Activated naive CD4-positive, alpha-beta T cell (primary cell): ENCODE measurements at places on chromosomes 7 and 10.

DNA sequence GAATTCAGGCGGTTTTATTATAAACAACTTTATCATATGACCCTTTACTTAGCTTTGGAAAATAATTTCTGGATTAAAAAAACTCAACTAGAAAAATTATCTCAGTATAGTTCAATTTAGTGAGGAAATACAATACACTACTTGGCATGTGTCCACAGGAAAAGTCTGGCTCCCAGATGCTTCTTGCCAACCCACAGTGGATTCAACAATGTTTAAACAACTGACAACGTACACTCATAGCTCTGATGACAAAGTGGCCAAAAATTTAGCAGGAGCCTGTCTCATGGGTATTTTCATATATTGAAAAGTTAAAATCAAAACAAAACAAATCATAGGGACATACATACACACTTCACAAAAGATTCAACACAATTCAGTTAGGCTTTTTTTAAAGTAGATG lies 158.8 kb downstream of the SKAP2 start:
- DNase-seq, result no peak

DNA sequence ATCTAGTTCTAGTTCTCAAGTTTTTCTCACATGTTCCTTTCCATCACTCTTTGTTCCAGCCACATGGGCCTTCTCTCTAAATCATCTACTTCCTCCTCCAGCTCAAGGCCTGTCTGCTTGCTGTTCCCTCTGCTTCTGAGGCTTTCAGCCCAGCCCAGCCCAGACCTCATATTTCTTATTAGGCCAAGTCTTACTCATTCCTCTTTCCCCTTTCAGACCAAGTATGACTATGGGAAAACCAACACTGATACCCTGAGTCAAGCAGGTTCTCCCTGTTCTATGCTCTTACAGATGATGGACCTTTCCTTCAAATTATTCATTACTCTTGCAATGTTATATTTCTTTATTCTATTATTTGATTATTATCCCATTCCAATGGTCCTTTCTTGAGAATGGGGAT lies 80.3 kb upstream of the SEM1 start:
- DNase-seq, result no peak

GRCh38 chr10:116045366-116046356 lies 227.3 kb downstream of the GFRA1 start:
- no peak for DNase-seq

DNA sequence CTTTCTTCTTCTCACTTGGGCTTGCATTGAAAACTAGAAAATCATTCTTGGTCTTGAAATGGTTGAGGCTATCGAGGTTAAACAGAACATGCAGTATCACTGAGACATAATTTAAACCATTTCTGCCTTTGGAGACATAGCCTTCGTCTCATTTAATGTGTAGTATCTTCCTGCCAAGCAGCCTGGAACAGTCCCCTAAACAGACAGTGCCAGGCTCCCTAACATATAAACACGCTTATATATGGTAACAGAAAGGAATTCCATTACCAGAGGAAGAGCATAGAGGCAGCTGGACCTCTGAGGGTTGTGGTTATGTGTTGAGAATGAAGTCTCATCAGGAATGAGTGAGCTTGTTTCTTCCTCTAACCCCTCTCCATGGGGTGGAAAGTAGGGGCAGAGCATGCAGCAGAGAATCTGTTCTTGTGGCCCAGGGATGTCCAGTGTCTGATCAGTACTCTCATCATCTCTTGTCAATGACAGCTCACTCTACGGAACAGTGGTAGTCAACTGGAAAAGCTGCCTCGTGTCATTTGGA lies 11.2 kb downstream of the CACNB2 start:
- no peak for DNase-seq

- no peak for DNase-seq
Observed at GRCh38 chr7:44150466-44150832, 9.3 kb upstream of the MYL7 start.

DNA sequence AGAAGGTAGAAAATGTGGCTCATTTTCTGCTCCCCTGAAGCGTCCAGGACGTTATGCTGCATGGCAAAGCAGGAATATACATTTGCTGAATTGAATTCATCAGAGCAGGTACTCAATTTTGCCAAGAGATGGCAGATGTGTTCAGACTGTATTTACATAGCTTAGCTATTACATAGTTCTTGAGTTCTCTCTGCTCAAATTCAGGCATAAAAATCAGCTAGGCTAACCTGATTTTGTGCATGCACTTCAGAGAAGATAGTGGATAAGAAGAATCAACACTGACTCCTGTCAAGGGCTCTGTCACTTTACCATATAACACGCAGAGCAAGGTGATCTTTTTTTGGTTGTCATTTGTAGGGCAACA lies 209.2 kb upstream of the FAM3C start:
- DNase-seq, result no peak

- no peak for DNase-seq
Observed at GRCh38 chr7:158950914-158951635, 94.7 kb downstream of the DYNC2I1 start.

- no peak for DNase-seq
Observed at GRCh38 chr10:79184145-79184625, 115.4 kb downstream of the ZMIZ1 start.

GRCh38 chr10:33132626-33133025 lies 174.6 kb upstream of the ITGB1 start:
- DNase-seq, result no peak

DNA sequence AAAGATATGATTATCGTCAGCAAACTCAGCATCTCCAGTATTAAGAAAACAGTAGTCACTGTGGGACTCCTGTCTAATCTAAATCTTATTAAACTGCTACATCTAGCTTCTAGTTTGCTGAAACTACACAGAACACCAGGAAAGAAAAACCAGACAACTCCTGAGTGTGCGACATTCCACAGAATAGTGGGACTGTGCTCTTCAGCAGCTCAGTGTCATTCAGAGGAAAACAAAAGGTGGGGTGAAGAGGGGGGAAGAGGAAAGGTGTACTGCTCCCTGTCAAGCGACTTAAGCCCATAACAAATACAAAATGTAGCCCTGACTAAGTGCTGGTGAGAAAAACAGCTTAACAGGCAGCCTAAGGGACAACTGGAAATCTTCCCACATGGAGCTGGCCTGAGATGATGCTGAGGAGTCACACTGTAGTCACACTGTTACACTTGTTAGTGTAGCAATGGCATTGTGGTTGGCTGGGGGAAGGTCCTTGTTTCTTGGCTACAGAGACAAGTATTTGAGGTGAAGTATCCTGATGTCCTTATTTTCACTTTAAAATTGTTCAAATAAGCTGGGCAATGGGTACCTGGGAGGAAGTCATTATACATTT lies 135.5 kb downstream of the USP6NL start:
- no peak for DNase-seq

DNA sequence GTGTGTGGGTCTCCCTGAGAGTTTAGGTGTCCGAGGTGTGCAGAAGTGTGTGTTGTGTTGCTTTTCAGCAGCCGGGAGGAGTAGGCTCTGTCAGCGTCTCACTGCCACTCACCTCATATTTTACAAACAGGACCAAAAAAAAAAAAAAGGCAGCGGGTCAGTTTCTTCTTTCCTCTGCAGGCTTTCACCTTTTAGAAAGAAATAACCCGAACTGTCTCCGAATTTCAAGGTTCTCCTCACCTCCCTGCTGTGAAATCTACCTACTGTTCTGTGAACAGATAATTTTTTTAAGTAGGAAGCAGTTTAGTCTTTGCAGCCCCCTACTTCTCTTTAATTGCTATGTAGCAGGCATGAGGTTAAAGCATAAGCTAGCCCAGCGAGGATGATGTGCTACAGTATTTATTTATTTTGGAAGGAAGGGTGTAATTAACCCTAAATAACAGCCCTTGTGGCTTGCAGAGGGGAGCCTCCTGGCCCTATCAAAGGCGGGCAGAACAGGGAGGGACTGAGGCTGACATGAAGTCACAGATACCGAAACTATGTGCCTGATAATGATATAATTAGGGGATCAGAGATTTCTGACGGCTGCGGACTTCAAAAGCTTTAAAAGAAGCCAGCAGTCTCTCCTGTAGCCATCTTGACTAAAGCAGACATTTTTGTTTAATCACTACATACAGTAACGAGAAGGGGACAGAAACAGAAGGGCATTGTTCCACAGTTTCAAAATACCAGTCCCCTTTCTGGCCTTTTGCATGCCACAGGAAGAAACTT lies 1.6 kb downstream of the BAMBI start:
- no peak for DNase-seq

GRCh38 chr10:87846023-87846422 lies 17.3 kb downstream of the KLLN start:
- no peak for DNase-seq

- DNase-seq, result no peak
Observed at GRCh38 chr10:122882766-122883165, 3.4 kb upstream of the FAM24B start.

DNA sequence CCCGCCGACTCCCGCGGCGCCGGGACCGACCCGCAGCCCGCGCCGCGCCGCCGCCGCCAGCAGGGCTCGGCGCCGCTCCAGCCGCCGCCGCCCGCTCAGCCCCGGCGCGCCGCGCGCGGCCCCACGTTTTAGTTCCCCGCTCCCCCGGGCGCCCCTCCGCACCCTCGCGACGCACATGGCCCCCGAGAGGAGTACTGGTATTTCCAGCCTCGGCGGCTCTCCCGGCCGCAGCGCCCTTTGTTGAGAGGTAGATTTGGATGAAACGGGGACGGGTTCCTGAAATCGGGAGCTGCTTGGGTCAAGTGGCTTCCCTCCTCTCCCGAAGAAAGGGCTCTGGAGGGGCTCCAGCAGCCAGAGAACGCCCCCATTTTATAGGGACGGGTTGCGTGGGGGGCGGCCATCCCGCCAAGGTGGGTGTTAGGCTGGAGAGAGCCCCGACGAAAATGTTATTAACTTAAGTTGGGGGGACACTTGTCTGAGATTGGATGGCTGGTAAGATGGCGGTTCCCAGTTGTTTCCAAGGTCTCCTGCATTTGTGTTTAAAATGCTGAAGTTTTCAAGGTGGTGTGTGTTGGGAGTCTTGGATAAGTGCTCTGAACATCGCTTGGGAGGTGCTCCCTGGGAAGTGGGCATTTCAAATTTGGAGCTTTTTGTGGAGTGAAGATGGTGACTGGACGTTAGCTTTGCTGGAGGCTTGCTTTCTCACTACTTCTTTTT lies 1.2 kb downstream of the BMI1 start:
- no peak for DNase-seq

GRCh38 chr10:13327534-13327933 lies 20.6 kb downstream of the SEPHS1 start:
- no peak for DNase-seq

DNA sequence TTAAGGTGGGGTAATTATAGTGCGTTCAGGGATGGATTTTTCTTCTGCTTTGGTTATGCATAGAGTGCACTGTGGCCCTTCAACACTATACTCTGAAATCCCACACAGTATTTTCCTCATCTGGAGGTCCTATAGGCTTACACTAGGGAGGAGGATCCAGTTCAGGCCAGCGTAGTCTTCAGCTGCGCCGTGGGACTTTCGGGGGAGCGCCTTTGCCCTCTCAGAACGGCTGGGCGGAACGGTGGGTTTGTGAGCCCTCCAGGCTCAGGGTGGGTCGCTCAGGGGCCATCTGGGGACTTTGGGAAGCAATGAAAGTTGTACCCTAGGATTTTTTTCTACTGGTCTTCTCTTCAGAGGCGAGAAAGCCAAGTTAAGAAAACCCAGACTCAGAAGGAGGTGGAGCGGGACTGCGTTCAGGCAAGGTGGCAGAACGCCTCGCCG lies 652 bp upstream of the VPS26A start:
- no peak for DNase-seq

DNA sequence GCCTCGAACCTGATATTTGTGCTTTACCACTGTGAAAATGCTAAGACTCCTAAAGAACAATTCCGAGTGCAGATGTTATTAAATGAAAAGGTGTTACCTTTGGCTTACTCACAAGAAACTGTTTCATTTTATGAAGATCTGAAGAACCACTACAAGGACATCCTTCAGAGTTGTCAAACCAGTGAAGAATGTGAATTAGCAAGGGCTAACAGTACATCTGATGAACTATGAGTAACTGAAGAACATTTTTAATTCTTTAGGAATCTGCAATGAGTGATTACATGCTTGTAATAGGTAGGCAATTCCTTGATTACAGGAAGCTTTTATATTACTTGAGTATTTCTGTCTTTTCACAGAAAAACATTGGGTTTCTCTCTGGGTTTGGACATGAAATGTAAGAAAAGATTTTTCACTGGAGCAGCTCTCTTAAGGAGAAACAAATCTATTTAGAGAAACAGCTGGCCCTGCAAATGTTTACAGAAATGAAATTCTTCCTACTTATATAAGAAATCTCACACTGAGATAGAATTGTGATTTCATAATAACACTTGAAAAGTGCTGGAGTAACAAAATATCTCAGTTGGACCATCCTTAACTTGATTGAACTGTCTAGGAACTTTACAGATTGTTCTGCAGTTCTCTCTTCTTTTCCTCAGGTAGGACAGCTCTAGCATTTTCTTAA lies 47.7 kb downstream of the MINPP1 start:
- no peak for DNase-seq

DNA sequence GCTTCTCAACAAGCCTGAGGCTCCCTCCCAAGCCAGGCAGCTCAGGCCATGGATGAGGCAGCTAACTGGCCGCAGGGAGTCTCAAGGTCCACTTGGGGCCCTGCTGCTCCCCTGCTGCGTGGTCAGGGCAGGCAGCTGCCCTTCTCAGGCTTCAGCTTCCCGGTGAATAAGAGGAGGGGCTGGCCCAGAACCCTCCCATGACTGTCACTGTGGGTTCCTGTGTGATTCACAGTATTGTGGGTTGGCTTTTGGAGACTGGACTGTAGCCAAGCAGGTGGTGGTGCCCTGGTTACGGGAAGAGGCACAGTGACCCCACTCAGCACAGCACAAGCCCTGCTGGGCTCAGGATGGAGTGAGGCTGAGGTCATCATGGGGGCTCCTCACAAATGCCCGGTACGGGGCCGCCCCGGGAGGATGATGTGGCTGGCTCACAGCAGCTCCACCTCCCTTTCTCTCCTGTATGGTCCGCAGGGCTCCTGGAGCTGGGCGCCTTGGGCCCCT lies 189.8 kb downstream of the HECW1 start:
- DNase-seq, result no peak
